ENCODE measurements at places on chromosomes 4 and X. TPM values are rescaled to one million over a fixed set of nuclear protein-coding genes. Genes with fewer than 3 reads are reported as not detected.

GRCh38 chr4:76197971-76198410 is 15.6 kb downstream of the SCARB2 start:
- peak; percentile 83 for DNase-seq

The PPEF1 gene
- total RNA-seq = 0.26 TPM

DNA sequence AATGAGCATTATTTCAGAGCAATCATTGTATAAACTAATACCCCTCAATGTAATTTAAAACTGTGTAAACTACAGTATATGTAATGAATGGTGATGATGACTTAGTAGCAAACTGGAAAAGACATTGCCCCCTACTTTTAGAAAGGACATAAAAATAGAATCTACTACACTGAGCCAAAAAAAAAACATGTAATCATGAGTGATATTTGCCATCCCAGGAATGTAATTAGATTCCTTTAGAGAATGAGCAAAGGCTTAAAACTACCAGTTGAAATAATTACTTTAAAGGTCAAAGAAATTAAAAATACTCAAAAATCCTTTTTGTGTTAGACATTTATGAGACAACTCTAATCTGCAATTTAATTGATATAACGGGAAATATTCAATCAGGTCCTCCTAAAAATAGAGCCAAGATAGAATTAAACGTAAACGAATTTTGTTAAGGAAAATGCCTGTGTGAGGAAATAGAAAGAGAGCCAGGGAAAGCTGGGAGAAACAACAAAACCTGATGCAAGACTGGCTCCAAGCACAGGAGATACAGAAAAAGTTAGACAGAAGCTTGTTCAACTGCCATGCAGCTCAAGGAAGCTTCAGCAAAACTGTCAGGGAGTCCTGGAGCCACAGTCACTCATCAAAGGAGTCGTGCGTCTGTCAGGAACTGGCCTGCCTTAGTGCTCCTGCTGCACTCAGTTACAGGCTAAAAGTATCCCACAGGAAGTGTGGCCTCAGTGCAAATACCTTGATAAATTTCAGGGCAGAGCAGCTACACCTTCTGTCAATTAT is 655.7 kb upstream of the INTU start:
- peak; percentile 24 for DNase-seq

The TRIM75 gene
- not detected for total RNA-seq

DNA sequence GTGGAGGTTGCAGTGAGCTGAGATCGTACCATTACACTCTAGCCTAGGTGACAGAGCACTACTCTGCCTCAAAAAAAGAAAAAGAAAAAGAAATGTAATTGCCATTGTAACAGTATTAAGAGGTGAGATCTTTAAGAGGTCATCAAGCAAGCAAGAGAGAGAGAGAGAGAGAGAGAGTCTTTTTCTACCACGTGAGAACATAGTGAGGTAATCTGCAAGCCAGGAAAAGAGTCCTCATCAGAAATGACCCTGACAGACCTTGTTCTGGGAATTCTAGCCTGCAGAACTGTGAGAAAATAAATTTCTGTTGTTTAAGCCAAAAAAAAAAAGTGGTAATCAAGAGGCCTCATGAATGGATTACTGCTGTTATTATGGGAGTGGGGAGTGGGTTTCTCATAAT is 14.9 kb downstream of the GPKOW start:
- no peak for DNase-seq

GRCh38 chr4:183797011-183797444 is 108.1 kb upstream of the STOX2 start:
- DNase-seq = peak; percentile 49

DNA sequence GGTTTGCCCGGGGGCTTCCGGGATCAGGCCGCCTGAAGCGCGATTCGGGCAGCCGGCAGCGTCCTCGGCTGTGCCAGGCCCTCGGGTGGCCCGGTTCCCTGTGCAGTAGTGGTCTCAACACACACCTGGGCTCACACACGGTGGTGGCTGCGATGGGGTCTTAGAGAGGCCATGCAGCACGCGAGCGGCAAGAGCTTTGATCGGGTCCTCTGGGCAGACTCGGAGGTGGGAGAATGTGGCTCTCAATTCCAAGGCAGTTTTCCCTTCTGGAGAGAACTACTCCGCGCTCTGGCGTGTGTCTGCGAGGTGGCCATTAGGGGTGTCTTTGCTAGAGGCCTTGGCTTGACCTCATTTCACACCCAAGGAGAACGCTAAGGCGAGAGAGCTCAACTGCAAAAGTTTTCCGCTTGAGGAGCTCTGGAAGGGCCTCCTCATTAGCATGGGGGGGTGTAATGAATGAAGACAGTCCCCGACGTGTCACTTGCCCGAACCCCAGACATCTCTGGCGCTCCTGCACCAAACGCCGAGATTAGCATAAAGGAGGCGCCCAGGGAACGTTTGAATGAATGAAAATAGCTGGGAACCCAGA is 771 bp upstream of the RBPJ start:
- DNase-seq = peak; percentile 49

DNA sequence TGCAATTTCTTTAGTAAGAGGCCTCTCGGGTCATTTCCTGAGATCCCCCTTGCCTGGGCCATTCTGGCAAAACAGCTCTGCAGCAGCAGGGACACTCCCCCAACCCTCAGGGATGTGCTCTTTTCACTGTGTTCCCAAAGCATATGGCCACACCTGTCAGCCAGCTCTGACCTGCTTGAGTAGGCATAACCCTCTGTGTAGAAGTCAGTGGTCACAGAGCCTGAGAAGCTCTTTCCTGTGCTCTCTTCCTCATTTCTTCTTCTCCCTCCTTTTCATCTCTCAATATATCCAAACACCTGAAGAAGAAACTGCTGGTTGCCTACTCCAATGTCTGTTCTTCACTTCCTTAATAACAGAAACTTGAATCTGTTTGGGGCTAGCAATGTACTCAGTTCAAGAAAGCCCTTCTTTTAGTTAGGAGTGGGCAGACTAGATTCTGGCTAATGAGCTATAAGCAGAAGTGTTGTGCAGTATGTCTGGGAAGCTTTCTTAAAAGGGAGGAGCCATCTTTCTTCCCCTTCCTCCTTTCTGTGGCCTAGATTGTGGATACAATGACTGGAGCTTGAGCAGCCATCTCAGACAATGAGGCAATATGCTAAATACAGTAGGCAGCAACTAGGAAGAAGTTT is 73.3 kb downstream of the PRPS1 start:
- no peak for DNase-seq

DNA sequence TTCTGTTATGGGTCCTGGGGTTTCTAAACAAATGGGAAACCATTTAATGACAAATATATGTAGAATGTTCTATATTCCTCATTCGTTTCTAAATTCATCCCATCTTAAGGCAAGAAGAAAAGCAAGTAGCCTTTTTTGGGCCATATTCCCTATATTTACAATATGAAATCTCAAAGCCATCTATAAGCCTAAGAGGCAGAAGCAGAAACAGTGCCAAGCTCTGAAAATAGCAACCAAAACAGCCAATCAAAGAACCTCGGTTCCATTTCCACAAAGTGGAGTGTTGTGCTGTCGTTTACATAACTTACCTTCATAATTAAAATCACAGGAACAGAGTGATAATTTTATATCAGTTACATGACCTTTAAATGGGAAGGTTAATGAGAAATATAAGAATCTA is 330.6 kb upstream of the GATB start:
- no peak for DNase-seq

- no peak for DNase-seq
Observed at GRCh38 chr4:113701169-113701568, 60.4 kb downstream of the CAMK2D start.

The EDA2R gene
- 0.23 TPM for total RNA-seq
